ENCODE measurements at places on chromosomes 1 and 21.

GRCh38 chr1:12438349-12438924, 179.6 kb downstream of the DHRS3 start:
- DNase-seq, result no peak

DNA sequence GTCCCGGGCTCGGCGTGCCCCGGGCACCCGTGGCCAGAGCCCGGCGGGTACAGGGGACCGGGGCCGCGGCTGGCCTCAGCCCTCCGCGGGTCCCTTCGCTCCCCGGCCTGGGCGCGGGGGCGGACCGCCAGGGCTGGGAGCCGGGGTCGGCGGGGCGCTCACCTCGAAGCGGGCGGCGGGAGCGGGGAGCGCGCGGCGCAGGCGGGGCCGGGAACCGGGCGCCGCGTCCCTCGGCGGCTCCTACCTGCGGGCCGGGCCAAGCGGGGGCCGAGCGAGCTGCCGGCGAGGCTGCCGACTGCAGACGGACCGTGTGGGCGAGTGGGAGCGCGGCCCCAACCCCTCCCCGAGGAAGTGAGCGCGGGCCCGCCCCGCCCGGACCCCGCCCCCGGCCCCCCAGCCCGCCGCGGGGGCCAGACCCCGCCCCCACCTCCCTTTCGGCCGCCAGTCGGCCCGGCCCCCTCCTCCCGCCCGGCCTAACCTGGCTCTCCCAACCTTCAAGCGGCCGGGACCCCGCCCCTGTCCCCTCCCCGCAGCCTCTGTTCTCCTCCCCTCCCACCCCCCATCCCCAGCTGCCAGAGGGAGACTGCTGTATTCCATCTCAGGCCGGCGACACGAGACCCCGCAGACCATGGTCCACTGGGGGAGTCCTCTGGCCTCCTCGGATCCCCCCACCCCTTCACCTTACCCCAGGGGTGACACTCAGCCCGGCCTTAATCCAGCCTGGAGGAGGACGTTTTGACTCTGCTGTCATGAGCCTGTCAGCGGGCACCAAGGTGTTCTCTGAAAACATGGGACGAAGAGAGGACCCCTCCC, at the start of gene FHL3:
Gene FHL3 (minus strand): TSS at position 320 of the 813 bp plus-strand sequence. CDS start 6,102 bp downstream, outside the sequence.
- peak; percentile 89 for DNase-seq

DNA sequence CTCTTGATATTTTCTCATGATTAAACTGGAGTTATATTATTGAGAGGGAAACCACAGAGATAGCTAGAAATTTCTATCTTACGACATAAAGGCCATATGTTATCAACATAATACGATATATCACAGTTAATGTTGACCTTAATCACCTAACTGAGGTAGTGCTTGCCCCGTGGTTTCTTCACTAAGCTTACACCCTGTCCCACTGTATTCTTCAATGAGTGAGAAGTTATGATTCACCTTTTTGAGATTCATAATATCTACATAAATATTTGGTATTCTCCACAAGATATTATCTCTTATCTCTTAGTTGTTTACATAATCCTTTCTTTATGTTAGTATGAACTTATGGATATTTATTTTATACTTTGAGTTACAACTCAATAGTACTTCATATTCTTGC, 1714.1 kb downstream of the BRINP3 start:
- no peak for DNase-seq

GRCh38 chr1:21175324-21175669, 1.4 kb downstream of the EIF4G3 start:
- DNase-seq, result no peak

DNA sequence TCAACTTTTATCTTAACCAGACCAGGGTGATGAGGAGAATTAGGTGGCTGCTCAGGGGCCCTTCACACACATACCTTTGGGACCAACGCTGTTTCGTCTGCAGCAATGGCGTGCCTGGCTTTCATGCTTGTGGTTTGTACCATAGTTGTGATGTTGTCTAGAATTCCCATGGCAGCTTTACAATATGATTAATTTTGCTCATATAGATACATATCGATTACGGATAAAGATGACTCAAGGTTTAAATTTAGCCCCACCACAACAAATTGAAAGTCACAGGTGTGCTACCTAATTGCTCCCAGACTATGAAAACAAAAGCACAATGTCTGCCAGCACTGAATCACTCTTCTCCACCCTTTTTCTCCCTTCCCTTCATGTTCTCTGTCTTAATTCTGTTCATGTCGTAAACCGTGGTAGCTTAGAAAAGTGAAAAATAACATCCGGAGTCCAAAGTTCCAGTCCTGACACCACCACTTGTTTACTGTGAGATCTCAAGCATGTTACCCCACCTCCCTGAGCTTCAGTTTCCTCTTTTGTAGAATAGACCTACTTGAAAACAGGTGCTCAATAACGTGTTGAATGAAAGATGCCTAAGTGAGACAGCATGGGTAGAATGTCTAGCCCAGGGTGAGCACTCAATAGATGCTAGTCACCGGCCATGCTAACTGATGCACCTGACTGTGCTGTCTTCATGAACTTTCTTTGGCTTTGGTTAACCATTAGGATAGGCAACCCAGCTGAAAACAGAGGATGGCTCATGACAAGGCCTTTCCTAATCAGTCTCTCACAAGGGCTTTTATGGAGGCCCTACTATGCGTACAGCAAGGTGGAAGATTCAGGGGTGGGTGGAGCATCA, 22.1 kb upstream of the JUN start:
- no peak for DNase-seq

GRCh38 chr1:203954788-203955552, 93.6 kb downstream of the SNRPE start:
- DNase-seq, result no peak

DNA sequence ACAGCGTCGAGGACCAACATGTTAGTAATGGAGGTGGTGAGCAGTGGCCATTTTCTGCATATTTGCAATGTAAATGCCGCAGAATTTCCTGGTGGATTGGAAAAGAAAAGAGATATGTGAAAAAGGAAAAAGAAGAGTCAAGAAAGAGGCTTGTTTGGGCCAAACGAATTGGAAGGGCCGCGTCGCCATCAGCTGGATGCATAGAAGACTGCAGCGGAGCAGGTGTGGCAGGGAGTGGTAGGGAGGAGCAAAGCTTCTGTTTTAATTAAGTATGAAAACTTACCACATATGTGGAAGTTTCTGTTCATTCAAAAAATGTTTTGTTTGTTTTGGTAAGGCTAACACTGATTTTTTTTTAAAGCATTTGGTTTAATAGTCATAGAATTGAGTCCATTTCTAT, 690.7 kb downstream of the NCAM2 start:
- peak; percentile 60 for DNase-seq

GRCh38 chr1:10663678-10664035, 132.8 kb downstream of the CASZ1 start:
- DNase-seq, result peak; percentile 67

- no peak for DNase-seq
Observed at GRCh38 chr21:45542667-45543370, 579 bp upstream of the SLC19A1 start.

DNA sequence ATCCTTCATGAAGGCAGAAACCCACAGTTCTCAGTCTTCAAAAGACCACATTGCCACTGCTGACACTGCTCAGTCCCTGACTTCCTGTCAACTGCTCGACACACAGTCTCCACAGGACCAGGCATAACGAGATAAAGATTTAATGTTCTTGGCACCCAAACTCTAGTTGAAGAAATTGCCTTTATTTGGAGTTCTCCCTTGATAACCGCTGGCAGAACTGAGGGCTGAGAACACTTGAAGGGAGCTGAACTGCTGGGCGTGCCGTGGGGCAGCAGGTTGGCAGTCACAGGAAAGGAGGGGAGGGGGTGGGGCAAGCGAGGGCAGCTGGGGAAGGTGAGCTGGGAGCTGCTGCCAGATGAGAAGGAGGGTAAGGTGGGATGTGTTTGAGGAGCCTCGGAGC, 15.9 kb downstream of the HENMT1 start:
- peak; percentile 28 for DNase-seq

DNA sequence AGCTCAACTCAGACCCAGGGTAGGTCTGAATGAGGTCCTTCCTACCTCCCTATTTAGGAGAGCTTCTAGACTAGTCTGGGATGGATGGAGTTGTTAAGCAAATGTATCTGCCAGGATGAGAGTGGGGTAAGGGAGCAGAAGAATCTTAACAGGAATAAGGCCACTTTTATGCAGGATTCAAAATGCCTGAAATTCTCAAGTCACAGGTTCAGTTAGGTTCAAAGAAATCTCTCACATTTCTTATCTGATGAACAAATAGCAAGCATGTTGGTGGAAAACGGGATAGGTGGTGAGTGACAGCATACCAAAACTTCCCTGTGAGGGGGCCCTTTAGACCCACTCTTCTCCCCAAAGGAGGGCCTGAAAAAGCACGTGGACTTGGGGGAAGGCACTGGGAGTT, 3.0 kb downstream of the SLAMF9 start:
- peak; percentile 51 for DNase-seq

DNA sequence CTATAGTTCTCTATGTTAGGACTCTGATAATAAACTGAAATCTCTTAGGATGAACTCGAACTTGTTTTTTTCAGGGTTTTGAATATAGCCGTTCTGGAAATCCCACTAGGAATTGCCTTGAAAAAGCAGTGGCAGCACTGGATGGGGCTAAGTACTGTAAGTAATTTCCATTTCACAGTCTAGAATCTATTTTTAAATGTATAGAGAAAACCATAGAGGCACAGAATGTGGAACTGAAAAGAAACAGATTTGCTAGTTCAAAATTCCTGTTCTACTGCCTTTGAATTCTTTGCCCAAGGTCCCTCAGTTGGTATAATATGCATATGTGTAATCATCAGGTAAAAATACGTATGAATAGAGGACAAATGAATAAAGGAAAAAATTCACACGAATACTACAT, 4.8 kb downstream of the CTH start:
- no peak for DNase-seq

DNA sequence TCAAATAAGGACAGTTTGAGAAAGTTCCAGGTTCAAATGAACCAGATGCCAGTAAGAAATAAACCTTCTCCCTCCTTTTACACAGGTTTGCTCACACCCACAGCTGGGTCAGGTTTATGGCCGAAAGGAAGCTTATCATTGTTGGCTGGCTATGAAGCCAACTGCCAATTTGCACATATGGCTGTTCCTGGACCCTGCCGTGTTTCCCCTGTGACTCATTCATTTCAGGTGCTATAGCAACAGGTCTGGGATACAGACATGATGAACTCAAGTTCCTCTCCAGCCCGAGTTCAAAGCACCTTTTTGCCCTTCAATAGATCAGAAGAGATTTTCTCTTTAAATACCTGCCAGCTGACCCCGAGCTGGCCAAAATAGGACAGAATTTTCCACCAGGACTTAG, 134.4 kb upstream of the SMYD2 start:
- DNase-seq, result peak; percentile 46

GRCh38 chr1:67880056-67880601, 46.9 kb upstream of the GNG12 start:
- DNase-seq, result no peak

All from mesendoderm (in vitro differentiated cells).